IMR-90 (cell line): ENCODE measurements at places on chromosomes 1 and 21. TPM values are rescaled to one million over a fixed set of nuclear protein-coding genes. Genes with fewer than 3 reads are reported as not detected.
A peak's percentile ranks its signal among the peaks of the same experiment; 100 is the strongest.

Gene ELF3
- total RNA-seq = under 0.01 TPM in 1 of 2 replicates, not detected in the other

DNA sequence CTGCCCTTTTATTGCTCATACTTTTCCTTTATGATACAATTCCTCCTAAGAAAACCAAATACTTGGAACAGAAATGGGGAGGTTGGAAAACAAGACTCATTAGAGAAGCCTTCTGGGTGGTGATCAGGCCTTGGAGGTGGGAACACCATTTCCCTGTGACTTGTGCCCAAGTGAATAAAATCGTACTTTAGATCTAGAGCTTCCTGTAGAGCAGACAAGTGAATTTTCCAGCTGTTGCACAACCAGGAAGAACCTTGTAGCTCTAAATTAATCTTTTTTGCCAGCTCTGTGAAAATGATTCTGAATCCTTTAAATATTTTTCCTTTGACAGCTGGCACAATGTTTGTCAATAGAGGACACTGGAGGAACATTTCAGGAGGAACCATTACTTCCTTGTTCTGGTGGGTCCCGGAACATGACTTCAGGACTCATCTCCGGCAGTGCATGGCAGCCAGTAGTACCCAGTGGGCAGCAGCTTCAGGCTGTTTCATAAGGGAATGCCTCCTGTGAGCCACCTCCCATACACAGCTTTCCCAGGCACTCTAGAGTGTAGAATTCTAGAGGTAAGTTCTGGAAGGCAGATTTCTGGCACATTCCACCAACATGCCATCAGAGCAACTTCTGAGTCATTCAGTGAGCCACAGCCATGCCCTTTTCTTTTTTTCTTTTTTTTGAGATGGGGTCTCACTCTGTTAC lies 5.5 kb upstream of the SNAPIN start:
- peak; percentile 64 for DNase-seq

GRCh38 chr1:155952505-155952890 lies 11.1 kb downstream of the RXFP4 start:
- DNase-seq = no peak

- no peak for DNase-seq
Observed at GRCh38 chr21:40176724-40177123, 309.5 kb downstream of the PCP4 start.

- peak; percentile 87 for DNase-seq
Observed at GRCh38 chr1:7948960-7949359, 8.3 kb upstream of the TNFRSF9 start.

Gene GCSAML
- not detected in 2 replicates for total RNA-seq

DNA sequence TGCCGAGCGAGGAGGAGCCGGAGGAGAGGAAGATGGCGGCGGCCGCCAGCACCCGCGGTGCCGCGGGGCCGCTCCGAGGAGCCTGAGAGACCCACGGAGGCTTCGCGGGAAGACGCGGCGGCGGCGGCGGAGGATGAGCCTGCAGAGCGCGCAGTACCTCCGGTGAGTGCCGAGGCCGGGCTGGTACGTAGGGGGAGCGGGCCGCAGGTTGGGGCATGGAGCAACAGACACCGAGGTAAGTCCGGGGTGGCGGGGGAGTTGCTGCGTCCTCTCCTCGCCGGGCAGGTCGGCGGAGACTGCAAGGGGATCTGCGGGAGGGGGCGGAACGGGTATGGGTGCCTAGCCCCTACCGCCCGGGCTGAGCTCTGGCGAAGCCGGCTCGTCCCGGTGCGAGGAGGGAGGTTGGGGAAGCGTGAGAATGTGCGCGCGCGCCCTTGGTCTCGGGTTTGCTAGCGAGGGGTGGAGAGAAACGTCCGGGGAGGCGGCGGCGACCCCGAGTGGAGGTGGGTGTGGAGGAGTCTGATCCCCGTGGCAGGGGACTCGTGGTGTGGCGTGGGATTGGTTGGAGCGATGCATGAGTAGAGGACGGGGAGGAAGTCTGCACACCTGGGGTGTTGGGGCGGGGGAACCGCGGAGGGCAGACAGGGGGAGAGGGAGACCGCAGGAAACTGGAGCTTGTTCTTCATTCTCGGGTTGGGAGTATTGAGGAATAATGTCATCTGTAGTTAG lies at the start of gene SMG7:
Gene SMG7 (plus strand): TSS at position 12 of the 729 bp plus-strand sequence. CDS start 122 bp downstream, at position 134.
- peak; percentile 12 for DNase-seq

Gene CD160
- total RNA-seq = not detected in 2 replicates

DNA sequence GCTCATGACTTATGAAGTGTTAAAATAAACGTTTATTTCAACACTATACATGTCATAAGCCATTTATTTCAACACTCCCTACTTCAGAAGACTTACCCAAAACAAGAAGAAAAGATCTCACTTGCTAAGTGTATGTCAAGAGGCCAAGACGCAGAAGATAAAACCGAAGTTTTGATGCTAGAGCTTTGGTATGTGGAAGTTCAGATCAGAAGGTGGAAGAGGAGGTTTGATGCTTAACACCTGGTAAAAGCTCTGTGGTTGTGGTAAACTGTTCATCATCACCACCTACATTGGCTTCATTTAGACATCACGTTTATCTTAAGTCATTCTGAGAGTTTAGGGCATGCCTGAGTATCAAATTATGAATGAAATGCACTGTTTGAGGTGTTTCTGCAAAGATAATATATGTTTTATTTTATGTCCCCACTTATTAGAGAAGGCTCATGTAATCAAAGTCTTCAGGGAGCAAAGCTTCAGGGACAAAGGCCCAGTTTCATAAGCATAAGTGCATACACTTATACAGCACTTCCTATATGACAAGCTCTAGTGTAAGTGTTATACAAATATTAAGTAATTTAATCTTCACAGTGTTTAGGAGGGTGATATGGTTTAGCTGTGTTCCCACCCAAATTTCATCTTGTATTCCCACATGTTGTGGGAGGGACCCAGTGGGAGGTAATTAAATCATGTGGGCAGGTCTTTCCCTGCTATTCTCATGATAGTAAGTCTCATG lies 533.3 kb downstream of the PTBP2 start:
- no peak for DNase-seq

Gene MYOM3
- total RNA-seq = not detected in 2 replicates

- no peak for DNase-seq
Observed at GRCh38 chr1:33375316-33375715, 54.4 kb upstream of the A3GALT2 start.
